DMS79 (cell line): ENCODE measurements at places on chromosomes 3 and 15.

- no peak for DNase-seq
Measured at GRCh38 chr3:53493595-53493962, 832 bp upstream of the CACNA1D start.

DNA sequence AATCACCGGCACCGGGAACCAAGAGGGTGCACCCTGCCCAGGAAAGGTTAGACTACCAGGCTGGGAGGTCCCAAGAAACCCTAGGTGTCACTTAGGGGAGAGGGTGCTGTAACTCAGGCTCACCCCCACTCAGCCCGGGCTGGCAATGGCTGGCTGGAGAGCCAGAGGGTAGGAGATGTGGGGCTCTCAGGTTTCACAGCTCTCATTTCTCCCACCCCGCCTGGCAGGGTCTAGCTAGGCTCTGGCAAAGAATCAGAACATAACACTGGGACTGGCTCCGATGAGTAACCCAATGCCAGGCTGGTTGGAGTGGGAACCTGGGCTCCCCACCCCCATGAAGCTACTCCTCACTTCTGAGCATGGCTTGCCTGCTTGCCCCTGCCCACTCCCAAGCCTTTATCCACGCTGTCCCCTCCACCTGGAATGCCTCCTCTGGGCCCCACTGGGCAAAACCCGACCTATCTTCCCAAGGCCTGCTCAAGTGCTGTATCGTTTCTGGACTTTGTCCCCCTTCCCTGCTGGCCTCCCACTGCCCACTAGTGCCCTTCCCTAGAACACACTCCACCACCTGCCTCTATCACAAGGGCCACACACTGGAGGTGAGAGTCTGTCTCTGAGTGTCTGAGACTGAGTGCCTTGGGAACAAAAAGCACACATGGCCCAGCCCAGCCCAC lies 2.0 kb downstream of the CIB2 start:
- DNase-seq, result peak; percentile 1

GRCh38 chr3:38628835-38629234 lies 20.7 kb downstream of the SCN5A start:
- DNase-seq, result no peak

GRCh38 chr3:52882377-52882776 lies 15.0 kb downstream of the STIMATE start:
- DNase-seq, result peak; percentile 59
